ENCODE measurements at places on chromosomes 1 and 21. TPM values are rescaled to one million over a fixed set of nuclear protein-coding genes. Genes with fewer than 3 reads are reported as not detected.
A peak's percentile ranks its signal among the peaks of the same experiment; 100 is the strongest.

- no peak overlapping the region for H3K4me3 ChIP-seq
- no peaks in the 10 kb centered on the region for H3K27me3 ChIP-seq
- peaks cover 14% of the 10 kb centered on the region for H3K4me1 ChIP-seq
- no peaks in the 10 kb centered on the region for H3K36me3 ChIP-seq
- H3K27ac ChIP-seq: no peak overlapping the region
- DNase-seq: no peak
Measured at GRCh38 chr1:60893136-60893930, 189.0 kb upstream of the NFIA start.

The IL23R gene
- total RNA-seq: 23.8 TPM

- H3K4me1 ChIP-seq: peaks cover 10% of the 10 kb centered on the region
- H3K27me3 ChIP-seq: peaks cover 27% of the 10 kb centered on the region
- no peaks in the 10 kb centered on the region for H3K36me3 ChIP-seq
- H3K27ac ChIP-seq: no peak overlapping the region
- H3K4me3 ChIP-seq: no peak overlapping the region
Measured at GRCh38 chr21:39116761-39117439, 66.4 kb downstream of the PSMG1 start.

DNA sequence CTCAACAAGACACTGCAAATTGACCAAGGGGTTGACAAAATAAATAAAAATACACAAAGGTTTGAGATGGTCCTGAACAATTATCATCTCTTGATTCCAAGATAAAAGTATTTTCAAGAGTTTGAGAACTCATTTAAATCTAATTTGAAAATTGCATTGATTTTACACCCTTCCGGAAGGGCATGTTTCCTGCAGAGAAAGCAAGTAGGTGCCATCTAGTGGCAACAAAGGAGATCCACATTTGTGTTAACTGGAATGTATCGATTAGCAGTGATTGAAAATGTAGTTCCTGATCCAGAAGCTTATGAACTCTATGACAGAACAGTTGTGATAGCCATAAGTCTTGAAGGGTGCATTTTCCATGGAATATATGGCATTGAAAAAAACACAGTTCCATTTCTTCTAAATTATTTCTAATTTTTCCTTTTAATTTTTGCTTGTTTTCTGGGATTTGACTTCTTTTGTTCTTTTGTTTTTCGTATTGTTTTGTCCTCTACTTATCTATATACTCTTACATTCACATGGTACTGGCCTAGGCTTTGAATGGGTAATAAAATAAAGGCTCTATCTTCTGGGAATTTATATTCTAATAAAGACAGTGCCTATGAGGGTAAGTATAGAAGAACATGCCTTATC, 143.7 kb downstream of the DNM3 start:
- DNase-seq: peak; percentile 34
- no peaks in the 10 kb centered on the region for H3K4me1 ChIP-seq
- no peaks in the 10 kb centered on the region for H3K27me3 ChIP-seq
- no peak overlapping the region for H3K27ac ChIP-seq
- H3K36me3 ChIP-seq: no peaks in the 10 kb centered on the region

DNA sequence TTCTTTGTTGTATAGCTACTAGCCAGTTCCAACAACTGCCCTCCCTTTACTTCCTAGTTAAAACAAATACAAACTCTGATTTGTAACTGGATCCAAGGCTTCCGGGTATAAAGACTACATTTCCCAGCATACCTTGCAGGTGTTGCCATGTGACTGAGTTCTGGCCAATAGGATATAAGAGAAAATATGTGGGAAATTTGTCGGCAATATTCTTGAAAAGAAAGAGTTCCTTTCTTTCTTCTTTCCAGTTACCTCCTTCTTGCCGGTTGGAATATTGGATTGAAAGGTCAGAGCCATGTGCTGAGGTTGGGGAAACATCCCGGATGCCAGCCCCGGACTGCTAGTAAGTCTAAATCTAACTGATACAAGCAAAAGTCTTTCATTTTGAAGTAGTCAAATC, 23.0 kb upstream of the ZBTB40 start:
- peak overlapping the region; percentile 47 for H3K27ac ChIP-seq
- H3K36me3 ChIP-seq: no peaks in the 10 kb centered on the region
- H3K27me3 ChIP-seq: peaks cover 14% of the 10 kb centered on the region
- no peaks in the 10 kb centered on the region for H3K4me1 ChIP-seq
